ENCODE measurements at places on chromosomes 5 and 9.

DNA sequence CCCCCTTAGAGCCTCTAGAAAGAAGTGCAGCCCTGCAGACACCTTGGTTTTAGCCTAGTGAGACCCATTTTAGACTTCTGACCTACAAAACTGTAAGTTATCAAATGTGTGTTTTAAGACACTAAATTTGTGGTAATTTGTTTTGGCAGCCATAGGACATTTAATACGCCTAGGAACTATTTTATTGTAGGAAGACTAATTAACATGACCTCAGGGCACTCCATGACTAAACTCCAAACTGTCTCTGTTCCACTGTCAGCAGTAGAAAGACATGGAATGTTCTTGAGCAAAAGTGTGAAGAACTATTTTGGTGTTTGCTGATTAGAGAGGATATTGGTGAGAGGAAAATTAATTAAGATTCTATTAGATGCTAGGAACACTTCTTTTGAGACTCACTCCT lies 4.1 kb upstream of the APC start:
- DNase-seq = no peak

GRCh38 chr5:154472871-154473580 lies 5.0 kb downstream of the HAND1 start:
- no peak for DNase-seq

DNA sequence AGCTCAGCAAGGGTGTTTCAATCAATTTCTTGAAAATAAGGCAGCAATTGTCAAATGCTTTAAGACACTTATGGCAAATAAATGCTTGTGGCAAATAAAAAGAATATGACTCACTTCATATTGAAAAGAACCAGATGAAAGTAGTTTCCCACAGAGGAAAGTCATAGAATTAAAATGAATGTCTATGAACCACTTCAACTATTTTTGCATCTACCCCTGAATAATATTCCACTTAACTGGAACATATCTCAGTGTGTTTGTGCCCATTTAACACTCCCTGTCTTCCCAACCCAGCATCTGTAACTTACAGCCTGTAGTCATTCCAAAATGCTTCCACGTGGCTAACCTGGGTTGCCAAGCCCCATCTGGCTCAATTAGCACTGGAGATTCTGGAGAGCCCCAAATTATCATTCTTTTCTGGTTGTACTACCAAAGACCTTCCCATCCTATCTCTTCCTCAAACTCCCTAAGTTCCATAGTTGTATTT lies 84.7 kb downstream of the FEM1C start:
- no peak for DNase-seq

DNA sequence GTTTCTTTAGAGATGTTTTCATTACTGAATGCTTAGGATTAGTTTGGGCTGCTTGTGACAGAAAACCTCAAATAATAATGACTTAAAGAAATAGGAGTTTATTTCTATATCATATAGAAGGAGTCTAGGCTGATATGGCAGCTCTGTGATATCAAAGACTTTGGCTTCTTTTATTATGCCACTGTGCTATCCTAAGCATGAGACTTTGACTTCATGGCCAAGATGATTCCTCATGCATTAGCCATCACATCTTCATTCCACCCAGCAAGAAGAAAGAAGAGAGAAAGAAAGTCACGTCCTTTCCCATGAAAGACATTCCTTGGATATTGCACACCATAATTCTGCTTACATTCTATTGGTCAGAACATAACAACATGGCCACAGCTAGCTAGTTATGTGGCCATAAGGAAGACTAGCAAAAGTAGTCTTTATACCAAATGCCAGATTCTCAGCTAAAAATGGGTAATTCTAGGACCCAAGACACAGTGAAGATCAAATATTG lies 76.2 kb downstream of the DAPK1 start:
- DNase-seq = no peak

GRCh38 chr9:92734931-92735635 lies 29.6 kb downstream of the BICD2 start:
- no peak for DNase-seq

- DNase-seq = no peak
These were observed 762 bp downstream of the SNCAIP start for GRCh38 chr5:122312591-122313406.

- DNase-seq = no peak
These were observed 135.3 kb downstream of the CETN3 start for GRCh38 chr5:90274216-90274615.

GRCh38 chr9:114433720-114434255 lies 46.0 kb upstream of the AKNA start:
- no peak for DNase-seq

GRCh38 chr5:102856389-102856777 lies 101.3 kb downstream of the PAM start:
- DNase-seq = no peak

GRCh38 chr9:112556497-112557442 lies 70.1 kb downstream of the KIAA1958 start:
- no peak for DNase-seq

GRCh38 chr9:114033397-114034103 lies 44.5 kb downstream of the AMBP start:
- no peak for DNase-seq

- DNase-seq = no peak
These were observed 20.4 kb downstream of the ROPN1L start for GRCh38 chr5:10461904-10462555.

GRCh38 chr9:78365748-78366697 lies 69.1 kb downstream of the PSAT1 start:
- DNase-seq = no peak

GRCh38 chr5:143008809-143009521 lies 238.8 kb downstream of the ARHGAP26 start:
- no peak for DNase-seq

- no peak for DNase-seq
These were observed 94.7 kb upstream of the RUSC2 start for GRCh38 chr9:35395076-35395705.

- DNase-seq = peak; percentile 56
These were observed 199.5 kb upstream of the DMRT1 start for GRCh38 chr9:642014-642413.

GRCh38 chr5:17229313-17229712 lies 11.9 kb downstream of the BASP1 start:
- no peak for DNase-seq

GRCh38 chr9:133347515-133347984 lies 381 bp downstream of the MED22 start:
- DNase-seq = no peak

DNA sequence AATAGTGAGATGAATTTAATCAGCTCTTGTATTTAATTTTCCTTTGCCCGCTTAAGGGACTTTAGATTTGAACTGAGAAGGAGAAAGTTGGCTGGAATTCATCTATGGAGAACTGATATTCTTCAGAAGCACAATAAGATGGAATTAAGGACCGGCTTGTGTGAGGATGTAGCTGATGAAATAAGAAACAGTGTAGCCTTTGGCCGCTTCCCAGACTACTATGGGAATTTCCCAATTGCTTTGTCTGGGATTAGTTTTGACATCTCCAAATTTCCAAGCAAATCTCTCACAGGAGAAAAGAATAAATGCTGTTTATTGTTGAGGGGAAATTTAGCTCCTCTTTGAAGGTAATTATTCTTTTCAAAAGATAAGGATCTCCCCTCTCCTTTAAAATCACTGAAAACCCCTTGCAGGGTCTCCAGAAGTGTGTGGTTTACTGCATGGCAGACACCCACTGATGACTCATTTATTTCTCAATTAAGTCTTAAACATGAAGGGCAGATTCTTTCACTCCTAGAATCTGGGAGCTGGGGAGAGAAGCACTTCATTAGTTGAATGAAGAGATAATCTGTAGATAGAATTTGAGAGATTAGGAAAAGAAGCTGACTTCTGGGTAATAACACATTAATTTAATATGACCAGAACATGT lies 606.5 kb upstream of the ADAMTS16 start:
- DNase-seq = no peak

DNA sequence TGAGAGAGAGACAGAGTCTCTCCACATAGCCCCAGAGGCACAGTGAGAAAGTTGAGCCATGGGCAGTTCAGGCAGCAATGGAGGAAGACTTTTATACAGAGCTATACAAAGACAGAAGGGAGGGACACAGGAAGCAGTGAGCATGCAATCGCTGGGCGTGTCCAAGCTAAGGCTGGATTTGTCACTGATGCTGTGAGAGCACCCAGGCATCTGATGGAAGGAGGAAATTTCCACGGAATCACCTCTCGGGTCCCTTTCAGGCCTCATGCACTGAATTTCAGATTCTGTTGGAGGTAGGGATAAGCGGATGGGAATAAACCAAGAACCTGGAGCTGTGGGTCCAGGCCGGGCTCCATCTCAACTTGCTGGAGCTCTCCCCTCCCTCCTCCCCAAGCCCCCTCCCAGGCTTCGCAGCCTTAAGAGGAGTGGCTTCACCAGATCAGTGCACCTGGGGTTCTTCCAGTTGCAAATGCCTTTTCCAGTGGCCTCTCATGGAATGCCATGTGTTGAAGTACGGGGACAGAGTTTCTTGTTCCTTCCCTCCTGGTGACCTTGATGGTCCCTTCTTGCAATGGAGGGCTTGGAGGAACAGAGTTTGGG lies 114.8 kb upstream of the ALDH1B1 start:
- no peak for DNase-seq

DNA sequence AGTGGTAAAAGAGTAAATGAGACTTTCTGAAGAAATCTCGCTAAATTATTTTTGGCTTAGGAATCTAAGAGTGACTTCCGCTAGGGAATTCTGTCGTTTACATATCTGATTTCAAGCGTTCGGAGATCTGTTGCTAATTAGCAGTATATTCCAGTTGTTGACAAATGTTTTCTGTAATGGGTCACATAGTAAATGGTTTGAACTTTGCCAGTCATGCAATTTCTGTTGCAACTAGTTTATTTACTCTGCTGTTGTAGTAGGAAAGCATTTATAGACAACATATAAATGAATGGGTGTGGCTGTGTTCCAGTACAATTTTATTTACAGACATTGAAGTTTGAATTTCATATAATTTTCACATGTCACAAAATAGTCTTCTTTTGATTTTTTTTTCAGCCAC lies 57.4 kb upstream of the JAK2 start:
- DNase-seq = no peak

GRCh38 chr9:123225374-123225813 lies 43.0 kb downstream of the STRBP start:
- DNase-seq = no peak

DNA sequence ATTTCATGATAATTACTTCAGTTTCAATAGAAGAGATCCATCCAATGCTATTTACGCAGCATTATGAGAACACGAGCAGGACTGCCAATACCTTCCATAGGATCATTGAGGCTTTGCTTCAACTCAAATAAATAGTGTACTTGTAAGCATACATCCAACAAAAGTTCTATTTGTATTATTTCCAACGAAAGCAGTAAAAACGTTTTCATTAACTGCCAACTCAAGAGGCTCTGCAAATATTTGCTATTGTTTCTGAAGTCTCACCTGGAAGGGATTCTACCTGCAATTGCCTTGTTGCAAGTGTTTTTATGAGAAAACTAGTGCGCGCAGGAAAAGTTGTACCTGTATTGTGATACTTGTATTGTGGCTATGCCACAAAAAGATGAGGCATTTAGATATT lies 11.0 kb upstream of the GNPDA1 start:
- no peak for DNase-seq

DNA sequence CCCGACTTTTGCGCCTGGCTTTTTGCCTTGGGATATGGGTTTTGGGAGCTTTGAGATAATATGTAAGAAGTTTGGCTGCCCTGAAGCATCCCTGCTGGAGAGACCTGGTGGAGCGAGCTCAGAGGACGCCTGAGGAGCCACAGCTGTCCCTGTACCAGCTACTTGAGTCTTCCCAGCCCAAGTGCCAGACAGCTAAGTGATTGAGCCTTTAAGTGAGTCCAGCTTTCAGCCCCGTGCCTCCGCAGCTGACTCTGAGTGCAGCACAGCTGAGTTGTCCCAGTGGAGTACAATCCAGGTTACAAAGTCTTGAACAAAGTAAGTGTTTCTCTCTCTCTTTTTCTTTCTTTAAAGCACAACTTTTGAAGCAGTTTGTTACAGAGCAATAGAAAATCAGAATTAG lies 203.8 kb upstream of the DAP start:
- peak; percentile 67 for DNase-seq

GRCh38 chr5:59319250-59319649 lies 574.3 kb downstream of the PDE4D start:
- no peak for DNase-seq

DNA sequence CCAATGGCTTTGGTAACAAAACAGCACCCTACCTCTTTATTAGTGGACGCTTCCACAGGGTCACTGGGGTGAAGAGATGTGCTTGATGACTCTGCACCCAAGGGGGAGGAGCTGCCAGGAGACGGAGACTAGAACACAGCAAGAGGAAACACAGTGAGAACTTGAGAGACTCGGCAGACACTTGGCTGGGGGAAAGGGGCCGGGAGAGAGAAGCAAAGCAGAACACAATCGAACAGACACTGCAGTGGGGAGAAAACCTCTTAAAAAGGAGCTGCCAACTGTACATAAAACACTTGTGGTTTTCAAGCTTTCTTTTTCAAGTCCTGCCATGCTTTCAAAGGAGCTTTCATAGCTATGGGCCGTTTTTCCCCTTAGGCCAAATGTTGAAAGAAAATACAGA lies 151.0 kb downstream of the ENTREP1 start:
- no peak for DNase-seq

DNA sequence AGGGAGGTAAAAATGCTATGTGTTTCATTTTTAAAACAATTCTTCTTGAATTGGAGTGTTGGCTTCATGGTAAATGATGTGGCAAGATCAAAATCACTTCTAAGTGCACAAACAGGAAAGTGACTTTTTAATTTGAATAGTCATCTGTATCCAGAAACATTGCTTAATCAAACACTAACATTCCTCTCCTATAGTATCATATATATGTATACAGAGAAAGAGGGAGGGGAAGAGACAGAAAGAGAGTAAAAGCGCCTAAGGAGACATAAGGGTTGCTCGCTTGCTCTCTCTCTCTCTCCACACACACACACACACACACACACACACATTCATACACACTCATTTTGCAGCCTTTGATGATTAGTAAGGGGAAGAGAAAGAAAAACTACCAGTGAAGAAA lies 95.4 kb upstream of the PRDM9 start:
- no peak for DNase-seq

GRCh38 chr5:135810188-135810943 lies 24.1 kb upstream of the SLC25A48 start:
- DNase-seq = no peak

GRCh38 chr9:34647651-34648050 lies 1.2 kb downstream of the GALT start:
- DNase-seq = no peak

GRCh38 chr5:35127006-35127405 lies 79.3 kb upstream of the AGXT2 start:
- DNase-seq = no peak

DNA sequence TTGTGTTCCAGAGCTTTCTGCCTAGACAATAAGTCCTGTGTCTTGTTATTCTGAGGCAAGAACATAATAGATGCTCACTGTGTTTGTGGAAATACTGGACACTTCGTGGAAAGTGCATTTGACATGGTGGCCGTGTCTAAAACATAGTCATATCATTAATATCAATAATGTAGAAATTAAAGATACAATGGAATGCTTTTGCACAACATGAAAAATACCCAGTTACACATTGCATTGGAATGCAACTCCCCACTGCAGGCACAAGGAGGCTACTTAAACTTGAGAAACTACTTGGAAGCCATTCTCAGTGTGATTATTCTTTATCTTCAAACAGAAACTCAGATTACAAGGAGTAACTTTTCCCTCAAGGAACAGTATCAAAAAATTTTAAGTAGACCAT lies 145.3 kb upstream of the ZNF462 start:
- peak; percentile 48 for DNase-seq

- DNase-seq = no peak
These were observed 94.8 kb downstream of the SLC1A3 start for GRCh38 chr5:36701085-36701698.
